Mesenteric fat pad (tissue), 1 donor: ENCODE measurements at places on chromosomes 6 and 20. TPM values are rescaled to one million over a fixed set of nuclear protein-coding genes. Genes with fewer than 3 reads are reported as not detected.

DNA sequence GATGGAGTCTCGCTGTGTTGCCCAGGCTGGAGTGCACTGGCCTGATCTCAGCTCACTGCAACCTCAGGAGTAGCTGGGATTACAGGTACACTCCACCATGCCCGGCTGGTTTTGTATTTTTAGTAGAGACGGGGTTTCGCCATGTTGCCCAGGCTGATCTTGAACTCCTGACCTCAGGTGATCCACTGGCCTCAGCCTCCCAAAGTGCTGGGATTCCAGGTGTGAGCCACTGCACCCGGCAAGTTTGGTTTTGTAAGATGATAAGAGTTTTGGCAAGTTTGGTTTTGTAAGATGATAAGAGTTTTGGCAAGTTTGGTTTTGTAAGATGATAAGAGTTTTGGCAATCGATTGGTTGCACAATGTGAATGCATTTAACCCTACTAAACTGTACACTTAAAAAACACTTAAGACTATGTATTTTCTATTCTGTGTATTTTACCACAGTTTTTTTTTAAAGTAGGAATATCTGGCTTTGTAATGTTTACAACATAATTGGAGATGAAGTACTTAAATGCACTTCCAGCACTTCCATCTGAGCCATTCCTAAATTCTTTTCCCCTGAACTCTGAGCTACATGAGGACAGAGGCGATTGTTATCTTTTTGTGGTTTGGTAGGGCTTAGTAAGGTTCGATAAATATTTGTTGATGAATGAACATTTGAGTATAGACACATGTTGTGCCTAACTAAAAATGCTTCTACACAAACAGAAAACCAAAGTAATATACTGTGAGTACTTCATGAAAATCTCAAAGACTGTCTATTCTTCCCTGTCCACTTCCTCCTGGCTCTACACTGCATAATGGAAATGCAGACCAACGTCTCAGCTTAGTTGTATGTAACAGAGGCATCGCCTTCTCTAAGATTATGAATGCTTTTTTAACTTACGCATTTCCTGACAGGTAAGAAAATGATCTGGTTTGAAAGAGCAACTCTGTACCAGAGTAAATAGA, 18.8 kb downstream of the SAMHD1 start:
- peak; percentile 41 for DNase-seq

The SIRPB1 gene
- 7.6 TPM for total RNA-seq

The SYCP2 gene
- total RNA-seq = 2.2 TPM

The DNAH8 gene
- not detected for total RNA-seq
